ENCODE measurements at places on chromosomes 4 and X. TPM values are rescaled to one million over a fixed set of nuclear protein-coding genes. Genes with fewer than 3 reads are reported as not detected.
A peak's percentile ranks its signal among the peaks of the same experiment; 100 is the strongest.

The MID2 gene
- total RNA-seq, result 20.8 TPM

- DNase-seq, result peak; percentile 22
These were observed 130.2 kb downstream of the AMELX start for GRCh38 chrX:11423362-11423818.

- no peak for DNase-seq
These were observed 216.9 kb upstream of the S100G start for GRCh38 chrX:16433021-16433420.

The FAAH2 gene
- 0.22 TPM for total RNA-seq

DNA sequence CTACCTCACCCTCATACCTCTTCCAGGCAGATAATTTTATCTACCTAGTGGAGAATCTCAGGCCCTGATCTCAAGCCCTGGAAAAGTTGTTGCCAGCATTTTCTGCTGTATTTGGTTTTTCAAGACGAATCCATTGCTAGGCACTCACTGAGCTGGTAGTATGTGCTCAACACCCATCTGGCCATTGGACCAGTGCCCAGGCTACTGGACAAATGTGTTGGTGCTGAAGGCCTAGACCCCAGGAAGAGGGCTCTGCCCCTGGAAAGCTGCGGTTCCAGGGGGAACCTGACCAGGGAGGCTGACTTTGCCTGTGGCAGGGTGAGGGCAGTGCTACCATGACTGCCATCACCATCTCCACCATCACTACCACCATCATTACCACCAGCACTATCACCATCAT, 72.4 kb downstream of the PSAPL1 start:
- DNase-seq, result no peak

The FRG1 gene
- total RNA-seq, result 38.1 TPM

DNA sequence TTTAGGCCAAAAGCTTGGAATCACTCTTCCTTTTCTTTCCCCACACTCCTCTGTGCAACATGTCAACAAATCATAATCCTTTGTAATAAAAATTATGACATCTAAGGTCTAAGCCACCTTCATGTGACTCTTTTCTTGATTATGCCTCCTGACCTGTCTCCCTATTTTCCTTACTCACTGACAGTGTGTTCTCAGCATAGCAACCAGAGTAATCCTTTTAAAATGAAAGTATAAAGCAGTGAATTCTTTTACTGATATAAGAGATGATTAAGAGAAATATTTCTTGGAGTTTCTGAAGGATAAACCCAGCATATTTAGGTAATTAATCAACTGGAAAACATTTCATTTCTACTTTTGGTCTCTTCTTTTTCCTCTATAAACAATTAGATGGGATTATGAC, 44.7 kb downstream of the USO1 start:
- no peak for DNase-seq

The SLITRK4 gene
- 2.7 TPM for total RNA-seq

The PRRG3 gene
- total RNA-seq, result 14.7 TPM

DNA sequence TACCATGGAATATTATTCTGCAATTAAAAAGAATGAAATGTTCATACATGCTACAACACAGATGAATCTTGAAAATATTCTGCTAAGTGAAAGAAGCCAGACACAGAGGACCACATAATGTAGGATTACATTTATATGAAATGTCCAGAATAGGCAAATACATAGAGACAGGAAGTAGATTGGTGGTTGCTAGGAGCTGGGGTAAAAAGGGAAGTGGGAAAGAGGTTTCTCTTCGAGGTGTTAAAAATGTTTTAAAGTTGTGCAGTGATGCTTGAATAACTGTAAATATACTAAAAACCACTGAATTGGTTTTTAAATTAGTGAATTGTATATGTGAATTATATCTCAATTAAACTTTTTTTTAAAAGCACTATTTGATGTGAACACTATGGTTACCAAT, 3.6 kb upstream of the NXT2 start:
- DNase-seq, result no peak

GRCh38 chr4:100889401-100889800, 371.6 kb upstream of the EMCN start:
- no peak for DNase-seq

The GDI1 gene
- 179 TPM for total RNA-seq

The RTL5 gene
- 14.7 TPM for total RNA-seq

DNA sequence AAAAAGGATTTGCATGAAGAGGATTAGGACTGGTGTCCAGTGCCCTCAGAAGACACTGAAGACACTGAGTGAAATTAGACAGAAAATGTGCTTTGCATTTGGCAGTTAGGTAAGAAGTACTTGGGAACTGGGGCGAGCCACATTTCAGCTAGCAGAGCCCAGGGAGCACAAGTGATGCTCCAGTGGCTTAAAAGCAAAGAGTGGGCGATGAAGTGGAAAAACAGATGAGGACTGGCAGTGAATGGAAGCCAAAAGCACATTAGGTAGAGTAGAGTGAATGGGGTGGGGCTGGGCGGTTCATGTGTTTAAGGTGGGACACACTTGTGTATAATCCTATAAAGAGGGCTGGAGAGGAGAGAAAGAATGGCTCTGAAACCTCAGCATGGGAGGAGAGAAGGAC, 18.4 kb downstream of the DCLK2 start:
- DNase-seq, result no peak

DNA sequence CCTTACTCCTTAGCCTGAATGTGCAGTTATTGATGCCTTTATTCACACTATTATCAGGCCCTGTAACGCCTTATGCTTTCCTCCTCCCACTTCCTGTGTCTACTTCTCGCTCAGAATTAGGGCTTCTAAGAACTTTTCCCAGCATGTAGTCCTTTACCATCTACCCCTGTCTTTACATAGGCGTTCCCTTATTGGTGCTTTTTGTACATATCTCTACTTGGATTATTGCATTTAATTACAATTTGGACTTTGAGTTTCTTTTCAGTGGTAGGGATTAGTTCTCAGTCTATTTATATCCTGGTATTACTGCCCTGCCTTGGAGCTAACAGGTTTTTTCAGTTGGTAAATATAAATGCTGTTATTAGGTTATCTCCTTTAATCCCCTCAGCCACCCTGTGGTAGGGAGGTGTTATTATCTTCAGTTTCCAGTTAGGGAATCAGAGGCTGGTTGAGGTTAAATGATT, 84.0 kb downstream of the RBPJ start:
- DNase-seq, result no peak

DNA sequence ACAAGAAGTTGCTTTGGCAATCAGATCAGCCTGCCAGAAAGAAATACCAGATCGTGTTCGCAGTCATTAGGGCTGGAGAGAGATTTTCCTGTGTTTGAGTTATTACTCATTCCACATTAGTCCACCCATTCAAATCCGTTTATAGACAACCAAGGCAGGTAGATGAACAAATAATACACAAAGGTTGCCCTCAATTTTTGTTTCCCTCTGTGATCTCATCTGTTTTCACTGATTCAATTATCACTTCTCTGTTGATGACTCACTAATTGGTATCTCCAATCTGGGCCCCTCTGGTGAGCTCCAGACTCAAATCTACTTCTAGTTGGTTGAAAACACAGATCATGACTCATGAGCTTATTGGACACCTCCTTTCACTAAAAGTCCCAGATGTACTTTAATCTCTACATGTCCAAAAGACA, 54.5 kb downstream of the CHM start:
- DNase-seq, result no peak

DNA sequence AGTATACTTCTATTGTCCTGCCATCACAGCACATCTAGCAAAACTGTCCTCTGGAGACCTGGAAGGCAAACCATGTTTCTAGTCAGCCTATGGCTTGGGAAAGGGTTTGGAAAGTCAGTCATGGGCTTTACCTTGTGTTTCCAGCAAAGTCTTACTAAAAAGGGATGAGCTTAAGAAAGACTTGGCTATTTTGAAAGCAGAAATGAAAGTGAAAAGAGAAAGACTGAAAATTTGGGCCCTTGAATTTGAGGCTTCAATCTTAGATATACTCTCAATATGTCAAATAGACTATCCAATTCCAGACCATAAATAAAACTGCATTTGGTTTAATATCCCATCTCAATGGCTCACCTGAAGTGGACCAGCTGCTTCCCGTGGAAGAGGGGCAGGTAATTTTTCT, 127.9 kb downstream of the ZNF330 start:
- DNase-seq, result no peak

The ING2 gene
- 32.3 TPM for total RNA-seq

The DGKQ gene
- 12.9 TPM for total RNA-seq

- no peak for DNase-seq
These were observed 2.1 kb upstream of the GC start for GRCh38 chr4:71785959-71786358.

DNA sequence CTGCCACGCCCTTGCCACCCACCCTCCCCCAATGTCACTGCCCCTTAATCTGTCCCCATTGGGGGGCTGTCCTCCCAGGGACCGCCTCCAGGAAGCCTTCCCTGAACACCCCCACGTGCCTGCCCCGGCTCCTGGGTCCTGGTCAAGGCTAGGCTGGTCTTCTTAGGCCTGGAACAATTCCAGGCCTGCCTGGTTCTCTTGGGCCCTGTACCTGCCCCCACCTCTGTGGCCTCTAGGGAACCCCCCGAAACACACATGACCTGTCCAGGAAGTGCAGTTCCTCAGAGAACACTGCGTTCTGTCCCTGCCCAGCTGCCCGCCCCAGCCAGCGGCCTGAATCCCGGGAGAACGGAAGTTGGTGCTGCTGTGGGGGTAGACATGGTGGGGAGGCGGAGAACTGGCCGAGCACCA, 5.1 kb downstream of the MXD4 start:
- peak; percentile 34 for DNase-seq

DNA sequence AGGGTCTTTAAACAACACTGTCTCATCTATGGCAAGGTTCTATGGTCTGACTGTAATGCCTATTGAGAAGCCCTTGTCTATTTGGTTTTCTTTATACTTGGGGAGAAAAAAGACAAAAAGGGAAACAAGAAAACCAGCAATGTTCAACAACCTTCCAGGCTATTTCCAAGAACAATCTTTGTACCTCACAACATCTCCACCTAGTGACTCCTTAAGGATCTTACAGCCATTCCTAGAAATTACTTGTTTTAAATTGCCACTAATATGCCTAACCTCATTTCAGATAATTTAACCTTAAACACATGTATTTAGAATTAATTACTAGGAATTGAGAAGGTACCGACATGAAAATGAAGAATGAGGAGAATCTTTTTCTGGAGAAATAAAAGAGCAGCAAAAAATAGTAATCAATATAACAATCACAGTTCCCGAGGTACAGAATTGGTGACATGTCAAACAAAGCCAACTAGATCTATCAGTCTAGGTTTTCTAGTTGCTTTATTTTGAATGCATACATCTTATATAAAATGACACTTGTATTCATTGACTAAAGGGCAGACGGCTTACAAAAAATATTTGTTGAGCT, 1.6 kb upstream of the RBM46 start:
- no peak for DNase-seq

The TCEAL6 gene
- total RNA-seq, result not detected

The SPACA5 gene
- total RNA-seq, result not detected

DNA sequence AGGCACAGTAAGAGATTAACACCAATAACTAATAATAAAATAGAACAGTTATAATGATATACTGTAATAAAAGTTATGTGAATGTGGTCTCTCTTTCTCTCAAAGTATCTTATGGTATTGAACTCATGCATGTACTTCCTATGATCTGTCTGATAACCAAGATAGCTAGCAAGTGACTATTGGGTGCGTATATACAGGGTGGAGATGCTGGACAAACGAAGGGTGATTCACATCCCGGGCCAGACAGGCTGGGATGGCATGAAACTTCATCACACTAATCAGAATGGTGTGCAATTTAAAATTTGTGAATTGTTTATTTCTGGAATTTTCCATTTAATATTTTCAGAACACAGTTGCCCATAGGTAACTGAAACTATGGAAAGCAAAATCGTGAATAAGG, 96.8 kb downstream of the PHEX start:
- no peak for DNase-seq

The SMR3B gene
- not detected for total RNA-seq

The SHISA3 gene
- 47.9 TPM for total RNA-seq

DNA sequence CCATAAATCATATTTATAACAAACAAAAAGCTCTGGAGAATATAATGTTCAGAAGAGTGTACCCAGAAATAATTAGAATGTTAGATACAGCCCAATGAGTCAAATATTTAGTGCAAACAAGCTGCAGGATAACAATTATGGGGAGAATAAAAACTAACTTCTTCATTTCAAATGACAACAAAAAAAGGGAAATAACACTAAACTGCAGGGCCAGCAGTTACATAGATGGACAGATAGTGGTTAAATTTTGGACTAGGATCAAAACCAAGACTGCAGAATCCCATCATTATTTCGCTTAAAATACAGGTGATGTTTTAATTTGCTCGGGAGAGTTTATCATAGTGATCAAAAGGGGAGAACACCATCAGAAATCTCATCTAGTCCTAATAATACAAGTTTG, 617 bp upstream of the GPR34 start:
- no peak for DNase-seq

The SPP1 gene
- 91.0 TPM for total RNA-seq

DNA sequence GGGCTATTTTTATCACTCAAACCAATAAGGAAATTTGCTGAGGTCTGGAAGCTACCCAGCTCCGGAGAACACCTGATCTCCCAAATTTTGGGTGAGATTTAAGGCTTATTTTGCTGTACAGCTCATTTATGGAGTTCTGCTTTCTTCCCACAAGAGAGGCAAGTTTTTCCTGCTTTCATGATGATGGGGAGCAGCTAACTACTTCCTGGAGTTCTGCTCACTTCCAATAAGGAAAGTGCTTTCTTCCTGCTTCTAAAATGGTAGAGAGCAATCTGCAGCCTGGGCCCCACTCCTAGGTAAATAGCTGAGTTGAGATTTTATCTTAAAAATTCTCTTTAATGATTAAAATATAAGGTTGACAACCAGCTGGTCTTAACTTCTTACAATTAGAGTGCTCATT, 606.0 kb upstream of the HTR2C start:
- DNase-seq, result no peak

The RELL1 gene
- total RNA-seq, result 78.0 TPM

The MAGEA6 gene
- total RNA-seq, result not detected

The NOX1 gene
- not detected for total RNA-seq

- DNase-seq, result no peak
These were observed 39.2 kb downstream of the USP11 start for GRCh38 chrX:47272013-47272408.

The UCP1 gene
- total RNA-seq, result not detected

GRCh38 chr4:8762356-8762755, 109.3 kb downstream of the HMX1 start:
- DNase-seq, result no peak

The OTUD6A gene
- not detected for total RNA-seq

The KLKB1 gene
- 1.5 TPM for total RNA-seq

The CENPVL1 gene
- not detected for total RNA-seq

DNA sequence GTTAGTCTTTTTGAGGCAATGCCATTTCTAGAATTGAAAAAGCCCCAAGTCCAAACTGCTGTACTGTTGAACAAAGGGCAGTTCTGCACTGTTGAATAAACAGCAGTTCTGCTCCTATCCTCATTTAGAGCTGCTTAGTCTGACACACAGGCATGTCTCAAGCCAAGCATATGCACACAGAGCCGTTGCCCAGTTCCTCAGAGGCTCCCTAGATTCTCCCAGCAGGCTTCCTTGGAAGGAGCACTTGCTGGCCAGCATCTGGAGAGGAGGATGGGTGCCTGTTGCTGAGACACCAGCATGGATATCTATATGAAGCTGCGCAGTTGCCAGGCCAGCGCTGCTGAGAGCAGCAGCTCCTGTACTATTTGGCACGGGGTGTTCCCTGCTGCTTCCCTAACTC, 138.3 kb upstream of the USP38 start:
- DNase-seq, result no peak

The GLUD2 gene
- 0.59 TPM for total RNA-seq

The CXCL13 gene
- total RNA-seq, result not detected

The MAGEE1 gene
- 5.2 TPM for total RNA-seq
